ENCODE measurements at places on chromosomes 5 and 9.

DNA sequence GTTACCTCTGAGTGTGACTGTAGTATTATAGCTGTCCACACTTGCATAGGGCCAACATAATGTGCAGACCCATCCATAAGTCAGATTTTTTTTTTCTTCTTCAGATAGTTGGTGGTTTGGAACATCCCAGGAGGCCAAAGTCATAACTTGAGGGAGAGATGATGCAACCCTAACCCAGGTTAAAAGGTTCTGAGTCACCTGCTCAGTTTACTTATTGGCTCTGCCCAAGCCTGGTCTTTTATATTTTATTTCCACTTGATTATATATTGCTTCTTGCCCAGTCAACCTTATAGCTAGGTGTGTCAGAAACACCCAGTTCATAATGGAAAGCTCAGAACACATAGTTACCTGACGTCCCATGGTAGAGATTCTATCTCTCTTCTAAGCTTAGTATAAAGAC, 113.1 kb upstream of the PCSK1 start:
- DNase-seq, result no peak

GRCh38 chr9:107620236-107620635, 130.7 kb upstream of the KLF4 start:
- DNase-seq, result no peak

DNA sequence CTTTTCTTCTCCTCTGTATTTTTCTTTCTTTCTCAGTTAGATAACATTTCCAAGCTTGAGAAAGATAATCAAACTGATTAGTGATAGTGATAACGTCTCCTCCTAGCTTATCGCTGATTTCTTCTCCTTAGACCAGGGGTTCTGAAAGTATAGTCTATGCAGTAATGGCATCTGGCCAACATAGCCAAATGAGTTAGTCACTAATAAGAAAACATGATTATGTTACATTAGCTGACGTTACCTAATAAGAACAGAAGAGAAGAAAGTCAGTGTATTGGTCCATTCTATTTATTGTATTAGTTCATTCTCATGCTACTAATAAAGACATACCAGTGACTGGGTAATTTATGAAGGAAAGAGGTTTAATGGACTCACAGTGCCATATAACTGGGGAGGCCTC, 111.2 kb downstream of the STRBP start:
- DNase-seq, result no peak

- DNase-seq, result no peak
Measured at GRCh38 chr9:89808076-89808755, 203.4 kb downstream of the GADD45G start.

- DNase-seq, result no peak
Measured at GRCh38 chr5:93621327-93621798, 38.3 kb downstream of the NR2F1 start.
